NCI-H446 (cell line): ENCODE measurements at places on chromosomes 13 and 19.

DNA sequence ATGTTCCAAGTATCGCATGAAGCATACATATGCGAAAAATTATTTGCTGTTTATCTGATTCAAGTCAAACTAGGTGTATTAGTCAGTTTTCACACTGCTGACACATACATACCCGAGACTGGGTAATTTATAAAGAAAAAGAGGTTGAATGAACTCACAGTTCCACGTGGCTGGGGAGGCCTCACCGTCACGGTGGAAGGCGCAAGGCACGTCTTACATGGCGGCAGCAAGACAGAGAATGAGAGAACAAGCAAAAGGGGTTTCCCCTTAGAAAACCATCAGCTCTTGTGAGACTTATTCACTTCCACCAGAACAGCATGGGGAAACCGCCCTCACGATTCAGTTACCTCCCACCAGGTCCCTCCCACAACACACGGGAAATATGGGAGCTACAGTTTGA, 13.0 kb upstream of the PROZ start:
- DNase-seq = no peak

- no peak for DNase-seq
These were observed 14.8 kb downstream of the MEIS3 start for GRCh38 chr19:47404334-47405196.

GRCh38 chr19:49863935-49864320, 3.4 kb downstream of the PNKP start:
- DNase-seq = no peak

- DNase-seq = no peak
These were observed 989 bp downstream of the ZNF766 start for GRCh38 chr19:52270266-52270885.

DNA sequence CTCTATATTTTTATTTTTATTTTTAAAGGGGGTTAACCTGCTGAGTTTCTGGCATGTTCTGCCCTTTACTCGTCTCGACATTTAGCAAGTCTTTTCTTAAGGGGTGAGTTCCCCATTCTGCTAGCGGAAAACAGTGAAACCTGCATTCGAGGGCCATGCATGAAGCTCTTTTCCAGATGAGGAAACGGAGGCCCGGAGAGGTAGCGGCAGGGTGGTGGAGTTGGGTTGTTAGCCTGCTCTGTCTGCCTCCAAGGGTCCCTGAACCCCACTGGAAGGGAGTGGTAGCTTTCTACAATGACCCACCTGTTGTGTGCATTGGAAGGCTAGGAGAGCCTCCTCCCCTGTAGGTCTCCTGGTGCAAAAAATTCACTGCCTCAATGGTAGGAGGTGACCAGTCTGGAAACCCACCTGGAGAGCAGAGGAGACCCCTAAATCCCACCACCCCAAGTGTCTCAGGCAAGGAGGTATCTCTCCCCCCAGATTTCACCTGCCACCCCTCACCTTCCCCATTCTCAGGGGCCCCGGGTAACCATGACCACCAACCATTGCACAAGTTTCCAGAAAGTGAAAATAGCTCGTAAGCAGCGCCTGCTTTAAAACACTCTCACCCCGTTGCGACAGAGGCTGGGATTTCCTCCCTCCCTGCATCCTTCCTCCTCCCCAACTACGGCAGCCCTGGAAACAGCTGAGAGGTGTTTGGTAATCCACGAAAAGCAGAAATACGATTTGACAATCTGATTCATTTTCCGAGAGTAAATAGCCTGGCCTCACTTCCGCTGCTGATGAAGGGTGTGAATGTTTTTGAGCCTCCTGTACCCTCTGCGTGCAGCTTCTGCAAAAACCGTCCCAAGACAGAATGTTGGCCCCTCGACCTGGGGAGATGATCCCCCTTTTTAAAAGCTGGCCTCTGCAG, 3.5 kb downstream of the KLF2 start:
- DNase-seq = no peak

DNA sequence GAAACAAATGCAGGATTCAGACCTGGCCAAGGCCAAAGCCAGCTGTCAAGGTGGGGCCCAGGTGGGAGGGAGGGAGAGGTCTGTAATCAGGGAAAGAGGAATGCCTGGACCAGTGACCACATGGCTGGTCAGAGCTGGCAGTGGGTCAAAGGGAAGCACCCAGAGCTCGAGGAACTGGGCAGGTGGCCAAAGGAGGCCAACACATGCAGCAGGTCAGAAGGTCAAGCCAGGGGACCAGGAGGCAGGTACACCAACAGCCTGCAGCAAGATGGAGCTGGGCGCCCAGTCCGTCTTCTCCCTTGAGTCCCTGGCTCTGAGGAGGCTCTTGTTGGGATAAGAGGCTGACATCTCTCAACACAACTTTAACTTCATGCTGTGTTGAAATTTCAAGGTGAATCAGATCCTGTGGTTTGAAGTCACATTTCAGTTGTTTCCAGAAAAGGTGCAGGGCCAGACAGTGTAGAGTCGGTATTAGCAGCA, 17.1 kb downstream of the GPATCH1 start:
- DNase-seq = no peak

DNA sequence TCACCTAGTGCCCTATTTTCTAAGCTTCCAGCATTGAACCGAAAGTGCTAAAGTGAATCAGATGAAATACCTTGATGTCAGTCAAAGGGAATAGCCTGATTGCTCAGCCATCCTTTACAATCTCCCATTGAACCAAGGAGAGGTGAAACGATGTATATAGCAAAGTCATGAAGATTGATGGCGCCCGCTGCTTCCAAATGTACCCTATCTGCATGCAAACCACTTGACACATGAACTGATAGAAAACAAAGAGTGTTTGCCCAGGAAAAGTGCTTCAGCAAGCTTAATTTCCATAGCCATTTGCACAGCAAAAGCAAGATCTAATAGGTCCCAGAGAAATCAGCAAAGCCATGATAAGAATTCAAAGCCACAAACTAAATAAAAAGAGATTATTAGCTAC, 624.9 kb upstream of the PCDH9 start:
- DNase-seq = no peak

- peak; percentile 12 for DNase-seq
These were observed 7.0 kb upstream of the TLE6 start for GRCh38 chr19:2970201-2970835.

DNA sequence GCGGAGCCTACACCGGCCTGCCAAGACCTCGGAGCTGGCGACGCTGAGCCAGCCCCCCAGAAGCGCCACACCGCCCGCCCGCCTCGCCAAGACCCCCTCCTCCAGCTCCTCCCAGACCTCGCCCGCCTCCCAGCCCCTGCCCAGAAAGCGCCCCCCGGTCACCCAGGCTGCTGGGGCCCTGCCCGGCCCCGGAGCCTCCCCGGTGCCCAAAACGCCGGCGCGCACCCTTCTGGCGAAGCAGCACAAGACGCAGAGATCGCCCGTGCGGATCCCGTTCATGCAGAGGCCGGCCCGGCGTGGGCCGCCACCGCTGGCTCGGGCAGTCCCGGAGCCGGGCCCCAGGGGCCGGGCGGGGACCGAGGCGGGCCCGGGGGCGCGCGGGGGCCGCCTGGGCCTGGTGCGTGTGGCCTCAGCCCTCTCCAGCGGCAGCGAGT, 10.2 kb downstream of the C19orf25 start:
- no peak for DNase-seq

DNA sequence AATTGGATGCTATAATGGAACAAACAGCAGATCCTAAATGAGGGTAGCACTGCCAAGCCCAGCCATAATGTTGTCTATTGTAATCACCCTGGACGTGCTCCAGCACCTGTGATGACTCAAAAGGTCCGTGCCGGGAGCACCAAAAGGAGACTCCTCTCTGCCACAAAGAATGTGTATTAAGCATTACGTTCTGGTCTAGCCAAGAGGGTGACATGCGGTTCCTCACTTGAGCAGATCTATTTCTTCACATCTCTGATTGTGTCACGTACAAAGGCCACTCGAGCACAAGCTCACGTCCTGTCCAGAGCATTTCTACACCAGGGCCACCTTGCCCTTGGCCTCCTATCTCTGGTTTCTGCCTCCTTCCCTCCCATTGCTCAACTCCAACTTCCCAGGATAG, 219.9 kb upstream of the IRS2 start:
- no peak for DNase-seq

DNA sequence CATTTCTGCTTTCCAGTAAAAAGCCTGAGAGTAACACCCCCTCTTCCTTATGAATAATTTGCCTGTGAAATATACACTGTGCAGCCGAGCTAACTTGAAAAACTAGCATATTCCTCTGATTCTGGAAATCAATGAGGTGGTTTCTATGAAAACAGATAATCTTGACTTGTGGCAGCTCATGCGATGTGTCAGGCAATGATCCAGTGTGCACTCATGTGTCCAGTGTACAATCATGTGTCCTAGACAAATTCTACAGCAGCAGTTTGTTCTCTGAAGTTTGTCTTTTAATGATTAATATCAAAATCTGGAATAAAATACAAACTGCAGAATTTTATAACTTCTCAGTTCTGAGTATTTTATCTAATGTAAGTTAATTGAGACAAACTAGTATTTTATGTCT, 2213.9 kb upstream of the PCDH20 start:
- no peak for DNase-seq

- DNase-seq = peak; percentile 82
These were observed 3.7 kb downstream of the HRC start for GRCh38 chr19:49151267-49152118.

DNA sequence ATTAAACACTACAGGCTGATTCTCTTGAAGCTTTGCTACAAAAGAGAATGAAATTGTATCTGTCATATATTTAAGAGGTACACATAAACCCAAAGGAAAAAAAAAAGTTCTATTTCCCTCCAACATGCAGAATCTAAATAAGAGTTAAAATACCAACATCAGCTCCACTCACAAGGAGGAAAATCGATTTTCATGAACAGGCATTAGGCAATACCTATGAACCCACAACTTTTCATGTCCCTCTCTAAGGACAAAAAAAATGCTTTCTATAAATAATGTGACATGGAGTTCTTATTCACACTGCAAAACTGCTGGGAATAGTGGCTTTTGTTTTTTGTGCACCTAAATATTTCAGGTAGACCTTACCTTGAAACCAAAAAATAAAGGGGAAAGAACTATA, 192.5 kb downstream of the KLF12 start:
- DNase-seq = no peak
